ENCODE measurements at places on chromosomes 16 and 17.

DNA sequence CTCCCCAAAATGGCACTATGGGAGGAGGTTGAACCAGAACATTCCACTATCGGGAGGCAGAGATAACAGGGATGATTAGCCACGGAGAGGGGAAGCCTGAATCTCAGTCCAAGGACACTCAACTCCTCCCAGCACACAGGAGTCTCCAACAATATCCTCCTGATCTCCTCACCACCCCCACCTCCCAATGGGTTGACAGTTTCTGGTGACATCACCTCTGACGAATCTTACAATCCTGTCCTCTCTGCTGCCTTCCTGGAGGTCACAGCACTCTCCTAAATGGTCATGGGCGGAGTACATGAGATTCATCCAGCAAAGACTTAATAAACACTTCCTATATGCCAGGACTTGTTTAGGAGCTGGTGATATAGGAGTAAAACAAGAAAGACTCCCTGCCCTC, 80.9 kb downstream of the SLC6A2 start:
- DNase-seq: no peak

GRCh38 chr17:9306086-9306485, 269.5 kb downstream of the STX8 start:
- no peak for DNase-seq

DNA sequence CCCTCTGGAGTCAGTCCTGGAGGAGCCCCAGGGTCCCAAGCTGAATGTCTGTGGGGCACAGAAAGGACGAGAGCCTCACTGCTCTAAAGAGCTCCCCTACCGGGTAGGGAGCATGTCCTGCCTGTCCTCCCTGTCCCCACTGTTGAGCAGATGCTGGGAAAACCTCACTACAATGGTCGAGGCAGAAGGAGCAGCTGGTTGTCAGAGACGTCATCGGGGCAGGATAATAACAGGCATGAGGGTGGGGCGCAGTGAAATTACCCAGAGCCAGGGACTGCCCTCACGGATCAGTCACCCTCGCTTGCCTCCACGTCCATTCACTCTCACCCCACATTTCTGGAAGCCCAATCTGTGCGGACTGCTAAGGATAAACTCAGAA, 538 bp downstream of the TM4SF5 start:
- DNase-seq: no peak

DNA sequence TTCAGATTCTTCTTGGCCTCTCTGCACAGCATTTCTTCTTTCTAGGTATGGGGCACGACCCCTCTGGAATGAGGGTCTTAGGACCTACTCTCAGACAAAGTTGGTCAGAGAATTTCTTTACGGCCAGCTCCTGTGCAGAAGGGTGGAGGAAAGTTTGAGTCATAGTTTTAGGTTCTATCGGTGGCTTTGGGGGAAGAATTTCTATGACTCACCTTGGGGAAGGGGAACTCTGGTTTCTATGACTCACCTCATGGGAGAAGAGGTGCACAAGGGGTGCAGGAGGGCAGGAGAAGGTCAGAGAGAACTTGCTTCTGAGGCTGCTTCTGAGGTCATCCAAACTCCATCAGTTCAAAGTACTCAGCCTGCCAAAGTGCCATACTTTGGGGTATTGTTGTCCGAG, 2.5 kb upstream of the ABCC12 start:
- no peak for DNase-seq

DNA sequence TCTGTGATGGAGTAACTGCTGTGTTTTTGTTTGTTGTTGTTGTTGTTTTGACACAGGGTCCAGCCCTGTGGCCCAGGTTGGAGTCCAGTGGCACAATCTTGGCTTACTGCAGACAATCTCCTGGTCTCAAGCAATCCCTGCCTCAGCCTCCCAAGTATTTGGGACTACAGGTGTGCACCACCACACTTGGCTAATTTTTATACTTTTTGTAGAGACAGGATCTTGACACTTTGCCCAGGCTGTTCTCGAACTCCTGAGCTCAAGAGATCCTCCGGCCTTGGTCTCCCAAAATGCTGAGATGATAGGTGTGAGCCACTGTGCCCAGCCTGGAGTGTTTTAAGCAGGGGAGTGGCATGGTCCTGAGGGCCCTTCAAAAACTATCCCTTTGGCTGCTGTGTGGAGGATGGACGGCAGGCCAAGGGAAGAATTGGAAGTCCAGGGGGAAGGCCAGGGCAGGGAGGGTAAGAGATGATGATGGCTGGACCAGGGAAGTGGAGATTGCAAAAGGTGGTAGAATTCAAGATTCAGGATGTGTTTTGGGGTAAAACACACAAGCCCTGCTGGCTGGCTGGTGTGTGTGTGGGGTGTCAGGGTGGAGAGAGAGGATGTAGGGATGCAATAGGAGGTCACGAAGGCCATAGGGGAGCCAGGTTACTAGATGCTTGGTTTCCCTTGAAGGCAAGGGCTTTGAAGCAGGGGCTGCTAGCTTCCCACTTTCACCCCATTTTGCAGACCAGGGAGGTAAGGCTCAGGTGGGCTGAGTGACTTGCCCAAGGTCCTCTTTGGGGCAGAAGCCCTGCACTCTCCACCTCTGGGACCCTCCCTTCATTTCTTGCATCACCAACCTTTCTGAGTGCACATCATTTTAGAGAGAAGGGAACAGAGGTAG, 18.8 kb upstream of the PLLP start:
- DNase-seq: no peak

All from hypothalamus (tissue), 51 donors.